ENCODE measurements at places on chromosomes 3 and 15.

DNA sequence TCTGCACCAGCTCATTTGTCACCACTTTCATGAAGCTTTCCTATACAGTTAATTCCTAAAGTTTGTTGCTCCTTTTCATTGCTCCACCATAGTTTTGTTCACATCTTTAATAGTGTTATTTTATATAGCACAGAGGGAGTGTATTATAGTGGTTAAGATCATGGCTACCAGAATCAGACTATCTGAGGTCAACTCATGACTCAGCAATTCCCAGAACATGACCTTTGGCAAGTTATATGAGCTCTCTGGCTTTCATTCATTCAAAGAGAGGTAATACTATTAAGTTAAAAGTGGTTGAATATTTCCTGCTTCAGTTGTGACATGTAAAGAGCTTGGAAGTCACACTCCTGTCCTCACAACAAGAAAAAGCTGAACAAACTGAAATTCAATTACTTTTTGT is 1073.5 kb downstream of the NAALADL2 start:
- no peak for DNase-seq

DNA sequence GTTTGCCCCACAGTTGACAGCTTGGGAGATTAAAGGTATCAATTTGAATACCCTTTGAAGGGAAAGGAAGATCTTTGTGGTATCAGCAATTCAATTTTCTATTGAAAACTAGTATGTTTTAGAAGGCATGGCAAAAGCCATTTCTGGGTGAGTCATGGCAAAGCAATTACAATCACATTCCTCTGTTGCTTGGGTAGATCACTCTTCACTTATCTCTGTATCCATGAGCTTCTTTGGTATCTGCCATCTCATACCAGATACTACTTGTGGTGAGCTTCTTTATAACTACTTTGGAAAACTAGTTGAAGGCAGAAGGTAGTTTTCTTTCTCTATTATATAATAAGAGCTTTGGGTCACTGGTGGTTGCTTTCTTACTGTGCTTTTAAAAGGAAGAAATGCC is 28.3 kb upstream of the LSAMP start:
- no peak for DNase-seq

DNA sequence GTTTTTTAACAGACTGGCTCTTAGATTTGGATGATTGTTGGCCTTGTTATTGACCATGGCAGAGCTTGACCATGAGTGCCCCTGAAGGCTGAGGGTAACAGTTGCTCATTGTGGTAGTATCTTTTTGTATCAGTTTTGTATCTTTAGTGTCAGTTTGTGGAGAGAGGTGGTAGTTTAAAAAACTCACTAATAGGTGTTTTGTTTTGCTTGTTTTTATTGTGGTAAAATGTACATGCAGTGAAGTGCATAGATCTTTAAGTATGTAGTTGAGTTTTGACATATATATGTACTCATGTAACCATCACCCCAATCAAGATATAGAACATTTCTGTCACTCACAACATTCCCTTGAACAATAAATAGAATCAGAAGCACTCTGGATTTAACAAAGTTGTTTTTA is 9.8 kb downstream of the GMPS start:
- no peak for DNase-seq

DNA sequence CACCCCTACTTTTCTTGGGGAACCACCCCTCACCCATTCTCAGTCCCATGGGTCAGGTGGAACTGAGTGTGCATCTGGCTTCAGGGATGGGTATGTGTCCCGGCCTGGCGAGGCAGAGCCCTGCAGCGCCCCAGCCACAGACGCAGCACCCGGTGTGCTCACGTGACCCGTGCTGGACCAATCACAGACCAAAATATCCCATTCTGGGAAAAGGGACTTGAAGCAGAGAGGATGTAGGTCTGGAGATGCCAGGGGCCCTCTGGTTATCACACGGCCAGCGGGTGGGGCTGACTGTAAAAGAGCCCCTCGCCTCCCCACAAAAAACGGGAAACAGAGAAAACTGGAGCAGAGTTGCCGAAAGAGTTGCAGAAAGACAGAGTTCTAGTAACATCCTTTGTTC is 138.0 kb upstream of the RAD18 start:
- no peak for DNase-seq

GRCh38 chr15:100769043-100769974 is 110.3 kb upstream of the ALDH1A3 start:
- no peak for DNase-seq

DNA sequence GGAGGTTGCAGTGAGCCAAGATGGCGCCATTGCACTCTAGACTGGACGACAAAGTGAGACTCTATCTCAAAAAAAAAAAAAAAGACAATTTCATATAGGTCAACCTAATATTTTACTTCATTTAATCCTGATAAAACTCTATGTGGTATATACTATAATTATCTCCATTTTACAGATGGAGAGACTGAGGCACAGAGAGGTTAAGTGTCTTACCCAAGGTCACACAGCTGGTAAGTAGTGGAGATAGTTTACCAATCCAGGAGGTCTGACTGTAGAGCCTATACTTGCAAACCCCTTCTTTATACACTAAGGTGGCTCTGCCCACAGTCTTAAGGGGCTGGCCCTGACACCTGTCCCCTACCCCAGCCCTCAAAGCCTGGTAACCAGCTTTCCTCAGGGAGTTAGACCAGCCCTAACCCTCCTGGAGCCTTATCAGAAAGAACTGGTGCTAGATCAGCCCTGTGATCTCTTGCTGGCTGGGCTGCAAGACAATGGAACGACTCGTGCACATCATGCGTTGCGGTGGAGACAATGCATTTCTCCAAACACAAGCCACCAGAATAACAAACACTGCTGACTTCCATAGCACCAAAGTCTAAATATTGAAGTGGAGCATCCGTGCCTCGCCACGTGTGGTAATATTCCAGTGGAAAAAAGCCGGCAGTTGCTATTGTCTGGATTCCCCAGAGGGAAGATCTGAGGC is 60.0 kb upstream of the SMAD3 start:
- no peak for DNase-seq

GRCh38 chr3:164060923-164061322 is 1017.4 kb downstream of the SI start:
- DNase-seq: no peak

GRCh38 chr3:152245498-152246170 is 23.1 kb upstream of the MBNL1 start:
- no peak for DNase-seq

- DNase-seq: no peak
Measured at GRCh38 chr15:100781961-100782530, 97.6 kb upstream of the ALDH1A3 start.

DNA sequence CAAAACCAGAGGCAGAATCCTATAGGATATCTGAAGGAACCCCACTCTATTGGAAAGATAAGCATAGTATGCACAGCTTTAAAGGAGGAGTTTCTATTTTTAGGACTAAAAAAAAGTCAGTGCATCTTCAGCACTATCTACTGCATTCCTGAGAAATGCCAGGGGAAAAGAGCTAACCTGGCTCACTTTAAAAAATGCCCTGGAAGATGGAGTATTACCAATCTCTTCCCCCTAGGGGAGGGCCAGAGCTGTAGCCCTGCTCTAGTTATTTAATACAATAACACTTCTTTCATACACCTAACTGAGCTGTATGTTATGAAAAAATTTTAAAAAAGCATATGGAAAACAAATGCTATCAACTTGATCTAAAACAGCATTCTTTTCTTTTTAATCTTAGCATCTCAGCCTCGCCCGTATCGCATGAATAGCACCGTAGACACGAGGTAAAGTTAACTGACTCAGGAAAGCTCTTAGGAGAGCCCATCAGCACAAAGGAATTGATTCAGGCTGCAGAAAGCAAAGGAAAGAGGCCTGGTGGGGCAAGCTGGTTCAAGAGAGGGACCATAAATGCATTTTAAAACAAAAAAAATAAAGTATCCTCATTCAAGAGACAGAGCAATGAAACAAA is 50.2 kb downstream of the TGM4 start:
- DNase-seq: no peak

DNA sequence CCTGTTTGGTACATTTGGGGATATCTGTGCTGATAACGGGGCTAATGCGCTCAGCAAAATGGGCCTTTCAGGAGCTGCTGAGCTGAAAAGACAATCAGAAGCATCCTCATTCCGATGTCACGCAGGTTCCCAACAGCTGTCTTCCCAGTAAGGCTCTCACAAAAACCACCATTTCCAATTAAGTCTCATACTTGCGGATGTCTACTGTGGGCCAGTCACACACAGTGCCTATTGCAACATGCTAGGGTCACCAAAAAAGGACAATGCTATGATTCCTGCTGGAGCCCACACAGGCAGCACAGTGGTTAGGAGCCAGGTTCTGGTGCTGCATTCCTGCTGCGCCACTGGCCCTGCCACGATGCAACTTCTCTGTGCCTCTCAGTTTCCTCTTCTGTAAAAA is 16.4 kb upstream of the LDHAL6B start:
- DNase-seq: no peak

- no peak for DNase-seq
Measured at GRCh38 chr3:78894787-78895186, 873.0 kb downstream of the ROBO1 start.

GRCh38 chr15:52121896-52122295 is 9.3 kb upstream of the BCL2L10 start:
- DNase-seq: no peak

- DNase-seq: no peak
Measured at GRCh38 chr3:167728176-167728575, 6.5 kb downstream of the PDCD10 start.

DNA sequence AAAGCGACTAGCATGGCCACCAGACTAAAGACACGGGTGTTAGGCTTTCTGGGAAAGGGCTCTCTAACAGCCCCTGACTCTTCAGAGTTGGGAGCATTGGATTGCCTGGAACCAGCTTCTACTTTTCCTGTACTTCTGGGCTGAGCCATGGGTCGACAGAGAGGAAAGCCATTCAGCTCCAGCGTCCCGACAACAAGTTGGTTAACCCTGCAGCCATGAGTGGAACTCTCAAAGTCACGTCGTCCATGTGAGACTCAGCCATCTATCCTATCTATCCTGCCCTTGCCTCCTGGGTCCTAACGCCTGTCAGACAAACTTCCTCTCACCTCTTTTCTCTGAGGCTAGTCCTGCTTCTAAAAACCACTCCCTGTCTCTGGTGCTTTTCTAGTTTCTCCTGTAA is 32.6 kb upstream of the TBC1D5 start:
- no peak for DNase-seq

All from endothelial cell (in vitro differentiated cells).